Activated naive CD8-positive, alpha-beta T cell treated with anti-CD3 and anti-CD28 coated beads, Interleukin-2, amount 10 ng/mL, durations not matched to agents 7 days and 5 days (primary cell): ENCODE measurements at places on chromosomes 3 and 15. TPM values are rescaled to one million over a fixed set of nuclear protein-coding genes. Genes with fewer than 3 reads are reported as not detected.

DNA sequence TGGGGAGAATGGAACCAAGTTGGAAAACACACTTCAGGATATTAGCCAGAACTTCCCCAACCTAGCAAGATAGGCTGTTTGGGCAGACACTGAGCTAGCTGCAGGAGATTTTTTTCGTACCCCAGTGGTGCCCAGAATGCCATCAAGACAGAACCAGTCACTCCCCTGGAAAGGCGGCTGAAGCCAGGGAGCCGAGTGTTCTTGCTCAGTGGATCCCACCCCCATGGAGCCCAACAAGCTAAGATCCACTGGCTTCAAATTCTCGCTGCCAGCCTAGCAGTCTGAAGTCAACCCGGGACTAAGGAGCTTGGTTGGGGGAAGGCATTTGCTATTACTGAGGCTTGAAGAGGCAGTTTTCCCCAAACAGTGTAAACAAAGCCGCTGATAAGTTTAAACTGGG is 152.4 kb downstream of the MBNL1 start:
- H3K4me3 ChIP-seq, result no peak overlapping the region
- DNase-seq, result no peak
- peaks cover 90% of the 10 kb centered on the region for H3K36me3 ChIP-seq
- peak overlapping the region; percentile 30 for H3K27ac ChIP-seq
- H3K4me1 ChIP-seq, result peaks cover 39% of the 10 kb centered on the region

- H3K4me1 ChIP-seq, result peaks cover 7% of the 10 kb centered on the region
- peak overlapping the region; percentile 65 for H3K27ac ChIP-seq
- peaks cover 6% of the 10 kb centered on the region for H3K27me3 ChIP-seq
These were observed 14.0 kb upstream of the PLA2G4E start for GRCh38 chr15:42034628-42035434.

DNA sequence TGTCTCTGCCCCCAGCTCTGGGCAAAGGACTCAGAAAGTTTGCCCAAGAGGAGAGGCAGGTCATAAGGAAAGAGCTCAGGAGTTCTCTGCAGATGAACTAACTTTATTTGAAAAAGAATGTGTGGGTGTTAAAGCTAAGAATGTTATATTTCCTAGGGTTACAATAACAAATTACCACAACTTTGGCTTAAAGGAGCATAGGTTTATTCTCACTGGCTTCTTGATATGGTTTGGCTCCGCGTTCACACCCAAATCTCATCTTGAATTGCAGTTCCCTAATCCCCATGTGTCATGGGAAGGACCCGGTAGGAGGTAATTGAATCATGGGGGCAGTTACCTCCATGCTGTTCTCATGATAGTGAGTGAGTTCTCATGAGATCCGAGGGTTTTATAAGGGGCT is 383.7 kb upstream of the CFAP20DC start:
- H3K4me1 ChIP-seq, result peaks cover 6% of the 10 kb centered on the region
- peaks cover 8% of the 10 kb centered on the region for H3K36me3 ChIP-seq
- no peaks in the 10 kb centered on the region for H3K27me3 ChIP-seq
- no peak overlapping the region for H3K4me3 ChIP-seq
- no peak for DNase-seq
- no peak overlapping the region for H3K27ac ChIP-seq

- no peak for DNase-seq
- no peaks in the 10 kb centered on the region for H3K36me3 ChIP-seq
- H3K27me3 ChIP-seq, result peaks cover 14% of the 10 kb centered on the region
- H3K27ac ChIP-seq, result no peak overlapping the region
These were observed 48.7 kb downstream of the PPM1L start for GRCh38 chr3:160804762-160805161.

DNA sequence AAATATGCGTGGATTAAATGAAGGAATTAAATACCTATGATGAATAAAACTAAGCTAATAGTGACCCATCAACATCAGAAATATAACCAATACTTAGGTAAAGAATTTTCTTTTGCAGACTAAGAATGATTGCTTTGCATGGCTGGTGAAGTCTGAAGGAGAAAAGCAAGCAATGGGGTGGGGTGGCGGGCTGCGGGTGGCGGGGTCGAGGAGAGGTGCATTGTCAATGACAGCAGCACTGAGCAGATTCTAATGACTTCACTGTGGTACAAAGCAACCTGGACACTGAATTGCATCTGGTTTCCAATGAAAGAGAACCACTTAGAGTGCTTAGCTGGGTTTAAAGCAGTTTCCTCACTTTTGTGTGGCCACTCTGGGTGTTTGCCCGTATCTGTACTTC is 171.5 kb upstream of the IL12A start:
- H3K27ac ChIP-seq, result no peak overlapping the region
- H3K27me3 ChIP-seq, result peaks cover 5% of the 10 kb centered on the region
- no peaks in the 10 kb centered on the region for H3K36me3 ChIP-seq
- no peak overlapping the region for H3K4me3 ChIP-seq

- H3K36me3 ChIP-seq, result peaks cover 52% of the 10 kb centered on the region
- H3K27me3 ChIP-seq, result no peaks in the 10 kb centered on the region
- H3K27ac ChIP-seq, result peak overlapping the region; percentile 75
- peak overlapping the region; percentile 56 for H3K4me3 ChIP-seq
- DNase-seq, result no peak
- H3K4me1 ChIP-seq, result peaks cover 63% of the 10 kb centered on the region
These were observed 65.5 kb downstream of the KAT2B start for GRCh38 chr3:20105513-20106280.

DNA sequence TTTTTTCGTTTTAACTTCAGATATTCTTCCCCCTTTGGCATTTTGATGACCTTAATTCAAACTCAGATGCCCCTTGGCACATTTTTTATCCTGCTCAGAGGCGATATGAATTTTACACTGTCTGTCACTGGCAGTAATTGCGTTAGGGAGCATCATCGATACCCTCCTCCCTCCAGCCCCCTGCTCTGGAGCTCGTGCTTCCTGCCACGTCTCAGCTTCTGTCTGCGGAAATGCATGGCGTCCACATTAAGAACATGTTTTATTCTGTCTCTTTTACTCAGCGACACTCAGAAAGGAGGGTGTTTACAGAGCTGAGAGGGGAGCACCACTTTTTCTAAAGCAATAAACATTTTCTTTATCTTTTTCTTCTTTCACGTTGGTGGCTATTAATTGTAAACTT is 254.2 kb downstream of the EBLN2 start:
- no peak overlapping the region for H3K27ac ChIP-seq
- H3K27me3 ChIP-seq, result no peaks in the 10 kb centered on the region
- H3K4me1 ChIP-seq, result no peaks in the 10 kb centered on the region
- H3K36me3 ChIP-seq, result no peaks in the 10 kb centered on the region

DNA sequence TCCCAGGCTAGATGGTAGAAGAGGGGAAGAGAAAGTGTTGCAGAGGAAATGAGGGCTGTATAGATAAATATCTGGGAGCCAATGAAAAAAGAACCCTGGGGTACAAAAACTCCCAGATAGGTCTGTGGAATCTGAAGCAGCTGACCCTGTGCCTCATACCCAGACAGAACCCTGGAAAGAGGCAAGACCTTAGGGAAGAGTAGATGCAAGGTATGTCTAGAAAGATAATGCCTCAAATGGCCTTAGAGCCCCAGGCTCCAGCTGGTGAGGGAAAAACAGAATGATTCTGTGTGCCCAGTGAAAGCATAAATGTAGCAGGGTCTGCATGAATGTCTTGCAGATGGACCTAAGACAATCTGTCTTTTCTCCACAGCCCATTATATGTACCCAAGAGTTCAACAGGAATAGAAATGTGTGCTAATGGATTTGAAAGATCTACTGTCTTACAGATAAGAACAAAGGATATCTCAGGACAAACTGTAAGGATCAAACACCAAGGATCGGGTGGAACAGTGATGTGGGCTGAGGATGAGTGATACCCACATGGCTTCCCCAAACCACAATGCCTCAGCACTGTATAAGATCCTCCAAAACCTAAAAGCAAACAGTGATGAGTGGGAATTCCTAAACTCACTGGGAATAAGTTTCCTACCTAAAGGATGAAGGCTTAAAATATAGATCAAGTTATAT is 58.8 kb downstream of the NCEH1 start:
- DNase-seq, result no peak
- no peak overlapping the region for H3K27ac ChIP-seq
- peaks cover 1% of the 10 kb centered on the region for H3K36me3 ChIP-seq
- no peaks in the 10 kb centered on the region for H3K27me3 ChIP-seq

GRCh38 chr3:36483709-36484108 is 103.4 kb downstream of the STAC start:
- no peaks in the 10 kb centered on the region for H3K36me3 ChIP-seq
- H3K27me3 ChIP-seq, result no peaks in the 10 kb centered on the region
- no peak for DNase-seq
- H3K4me1 ChIP-seq, result no peaks in the 10 kb centered on the region
- no peak overlapping the region for H3K4me3 ChIP-seq
- no peak overlapping the region for H3K27ac ChIP-seq

GRCh38 chr15:81843757-81844407 is 201.9 kb downstream of the MEX3B start:
- H3K36me3 ChIP-seq, result no peaks in the 10 kb centered on the region
- no peaks in the 10 kb centered on the region for H3K4me1 ChIP-seq
- no peak for DNase-seq

DNA sequence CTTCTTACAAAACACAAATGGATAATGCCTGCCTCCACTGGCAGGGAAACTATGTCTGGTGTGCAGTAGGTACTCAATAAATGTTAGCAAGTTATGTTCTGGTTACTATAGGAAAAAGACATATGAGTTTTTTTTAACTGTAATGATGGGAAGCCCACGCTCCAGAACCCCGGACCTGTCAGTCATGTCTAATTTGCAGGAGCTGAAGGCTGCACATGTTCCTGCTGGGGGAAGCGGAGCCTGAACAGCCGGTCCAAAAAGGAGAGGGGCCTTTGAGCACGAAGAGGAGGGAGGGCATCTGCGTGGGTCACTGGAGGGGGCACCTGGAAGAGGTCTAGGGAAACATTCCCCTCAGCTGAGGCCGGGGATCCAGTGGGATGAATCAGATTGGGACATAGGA is 113.2 kb downstream of the DGKG start:
- no peaks in the 10 kb centered on the region for H3K36me3 ChIP-seq
- H3K27ac ChIP-seq, result no peak overlapping the region
- peaks cover 26% of the 10 kb centered on the region for H3K27me3 ChIP-seq
- peaks cover 6% of the 10 kb centered on the region for H3K4me1 ChIP-seq
- no peak overlapping the region for H3K4me3 ChIP-seq

DNA sequence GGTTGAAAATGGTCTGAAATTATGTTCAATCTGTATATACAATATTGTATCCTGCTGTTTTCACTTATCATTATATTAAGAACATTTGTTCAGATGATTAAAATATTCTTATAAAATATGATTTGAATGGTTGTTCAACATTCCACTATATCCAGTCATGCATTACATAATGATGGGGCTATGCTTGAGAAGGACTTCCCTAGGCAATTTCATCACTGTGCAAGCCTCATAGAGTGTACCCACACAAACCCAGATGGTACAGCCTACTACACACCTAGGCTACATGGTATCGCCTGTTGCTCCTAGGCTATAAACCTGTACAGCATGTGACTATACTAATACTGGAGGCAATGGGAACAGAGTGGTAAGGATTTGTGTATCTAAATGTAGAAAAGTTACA is 30.5 kb downstream of the SLC7A14 start:
- DNase-seq, result no peak
- H3K4me1 ChIP-seq, result no peaks in the 10 kb centered on the region
- H3K36me3 ChIP-seq, result no peaks in the 10 kb centered on the region
- H3K27me3 ChIP-seq, result peaks cover 41% of the 10 kb centered on the region

GRCh38 chr15:49439678-49440395 is 16.8 kb downstream of the FGF7 start:
- H3K27me3 ChIP-seq, result no peaks in the 10 kb centered on the region
- no peak overlapping the region for H3K4me3 ChIP-seq
- DNase-seq, result no peak
- no peak overlapping the region for H3K27ac ChIP-seq
- H3K4me1 ChIP-seq, result no peaks in the 10 kb centered on the region
- H3K36me3 ChIP-seq, result no peaks in the 10 kb centered on the region

- peak overlapping the region; percentile 88 for H3K27ac ChIP-seq
- H3K27me3 ChIP-seq, result no peaks in the 10 kb centered on the region
- H3K4me1 ChIP-seq, result peaks cover 52% of the 10 kb centered on the region
- peak overlapping the region; percentile 76 for H3K4me3 ChIP-seq
- H3K36me3 ChIP-seq, result peaks cover 5% of the 10 kb centered on the region
These were observed 306.8 kb upstream of the STT3B start for GRCh38 chr3:31225923-31226322.

- H3K4me3 ChIP-seq, result no peak overlapping the region
- DNase-seq, result no peak
- H3K27ac ChIP-seq, result no peak overlapping the region
- peaks cover 8% of the 10 kb centered on the region for H3K27me3 ChIP-seq
- H3K4me1 ChIP-seq, result no peaks in the 10 kb centered on the region
These were observed 93.9 kb downstream of the WNT7A start for GRCh38 chr3:13785853-13786436.

GRCh38 chr15:65339416-65339815 is 34.9 kb downstream of the RNU5B-1 start:
- peaks cover 4% of the 10 kb centered on the region for H3K4me1 ChIP-seq
- peaks cover 10% of the 10 kb centered on the region for H3K27me3 ChIP-seq
- no peaks in the 10 kb centered on the region for H3K36me3 ChIP-seq
- H3K27ac ChIP-seq, result no peak overlapping the region
- no peak overlapping the region for H3K4me3 ChIP-seq
- DNase-seq, result no peak

GRCh38 chr15:67240235-67241131 is 14.0 kb downstream of the AAGAB start:
- H3K36me3 ChIP-seq, result peaks cover 13% of the 10 kb centered on the region
- H3K4me1 ChIP-seq, result peaks cover 36% of the 10 kb centered on the region
- H3K27ac ChIP-seq, result peak overlapping the region; percentile 67
- no peak for DNase-seq
- no peaks in the 10 kb centered on the region for H3K27me3 ChIP-seq

- no peak overlapping the region for H3K4me3 ChIP-seq
- H3K27ac ChIP-seq, result no peak overlapping the region
- no peak for DNase-seq
- no peaks in the 10 kb centered on the region for H3K4me1 ChIP-seq
- peaks cover 16% of the 10 kb centered on the region for H3K27me3 ChIP-seq
These were observed 50.7 kb downstream of the MYLK start for GRCh38 chr3:123833398-123833785.

DNA sequence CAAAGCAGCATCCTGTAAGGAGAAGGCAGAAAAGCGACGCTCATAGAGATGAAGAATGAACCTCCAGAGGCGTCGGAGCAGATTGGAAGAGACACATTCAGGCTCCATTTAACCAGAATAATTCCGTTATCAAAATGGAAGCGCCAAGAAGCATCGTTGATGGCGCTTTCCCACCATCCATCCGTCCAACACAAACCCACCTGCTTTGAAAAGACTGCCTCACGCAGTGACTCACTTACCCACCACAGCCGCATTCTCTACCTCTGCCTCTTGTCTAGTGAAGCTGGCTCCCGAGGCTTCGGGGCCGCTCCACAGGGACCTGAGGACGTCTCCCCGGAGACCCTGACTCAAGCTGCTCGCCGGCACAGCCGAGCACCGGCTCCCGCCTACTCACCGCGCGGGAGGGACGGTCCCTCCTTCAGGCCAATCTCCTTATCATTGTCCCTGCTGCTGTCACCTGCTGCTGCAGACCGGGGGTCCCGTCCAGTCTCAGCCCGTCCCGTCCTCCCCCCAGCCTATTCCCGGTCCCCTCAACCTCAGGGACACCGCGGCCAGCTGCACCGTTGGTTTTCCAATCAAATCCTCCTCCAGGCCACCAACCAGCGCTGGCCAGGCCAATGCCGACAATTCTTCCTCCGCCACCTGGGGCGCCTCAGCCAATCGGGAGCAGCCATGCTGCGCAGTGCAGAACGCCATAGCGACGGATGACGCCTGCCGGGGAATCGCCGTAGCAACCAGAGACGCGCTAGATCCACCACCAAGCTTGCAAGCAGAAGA is at the start of gene NEK10:
Gene NEK10, minus strand, starts transcription at position 553 of the 777 bp plus-strand sequence. CDS start 16,501 bp downstream, outside the sequence.
- H3K4me1 ChIP-seq, result peaks cover 12% of the 10 kb centered on the region
- no peaks in the 10 kb centered on the region for H3K36me3 ChIP-seq
- peak within 1 kb of the TSS; percentile 86 for H3K4me3 ChIP-seq
- peak; percentile 90 for DNase-seq

The NEDD4 gene
- 5.1 TPM for total RNA-seq

The THUMPD3 gene
- 46.6 TPM for total RNA-seq

The PYGO1 gene
- total RNA-seq, result not detected

The PCOLCE2 gene
- not detected for total RNA-seq

The IL20RB gene
- 1.9 TPM for total RNA-seq

The UROC1 gene
- total RNA-seq, result not detected
